Lower leg skin (tissue), 4 donors: ENCODE measurements at places on chromosomes 4 and X. TPM values are rescaled to one million over a fixed set of nuclear protein-coding genes. Genes with fewer than 3 reads are reported as not detected.

DNA sequence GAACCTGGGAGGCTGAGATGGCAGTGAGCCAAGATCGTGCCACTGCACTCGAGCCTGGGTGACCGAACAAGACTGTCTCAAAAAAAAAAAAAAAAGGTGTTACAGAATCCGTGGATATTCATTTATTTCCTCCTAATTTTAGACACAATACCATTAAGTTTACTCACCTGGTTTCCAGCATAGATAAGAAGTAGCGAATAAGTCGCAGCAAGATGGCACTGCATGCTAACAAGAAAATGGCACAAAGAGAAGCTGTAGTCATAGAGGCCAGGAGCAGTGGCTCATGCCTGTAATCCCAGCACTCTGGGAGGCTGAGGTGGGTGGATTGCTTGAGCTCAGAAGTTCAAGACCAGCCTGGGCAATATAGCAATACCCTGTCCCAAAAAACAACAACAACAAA, 17.0 kb upstream of the MOB1B start:
- DNase-seq, result no peak

DNA sequence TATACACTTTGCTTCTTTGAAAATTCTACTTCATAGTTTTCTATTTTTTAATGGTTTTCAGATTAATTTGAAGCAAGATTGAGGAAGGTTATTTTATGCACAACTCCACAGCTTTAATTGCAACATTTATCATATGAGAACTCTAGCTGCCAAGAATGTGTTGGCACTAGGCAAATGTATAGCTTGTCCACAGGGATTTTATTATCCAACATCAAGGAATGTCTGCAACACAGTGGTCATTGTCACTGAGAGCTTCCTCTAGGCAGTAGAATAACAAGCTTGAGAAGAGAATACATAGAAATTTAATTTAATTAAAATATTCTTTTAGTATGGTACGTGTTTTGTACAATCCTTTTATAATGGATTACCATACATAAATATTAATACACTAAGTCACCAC, 1600.8 kb downstream of the ARAP2 start:
- no peak for DNase-seq

- no peak for DNase-seq
These were observed 1597.1 kb downstream of the ADGRL3 start for GRCh38 chr4:62797221-62797620.

GRCh38 chrX:119288890-119289393, 52.9 kb downstream of the PGRMC1 start:
- no peak for DNase-seq

DNA sequence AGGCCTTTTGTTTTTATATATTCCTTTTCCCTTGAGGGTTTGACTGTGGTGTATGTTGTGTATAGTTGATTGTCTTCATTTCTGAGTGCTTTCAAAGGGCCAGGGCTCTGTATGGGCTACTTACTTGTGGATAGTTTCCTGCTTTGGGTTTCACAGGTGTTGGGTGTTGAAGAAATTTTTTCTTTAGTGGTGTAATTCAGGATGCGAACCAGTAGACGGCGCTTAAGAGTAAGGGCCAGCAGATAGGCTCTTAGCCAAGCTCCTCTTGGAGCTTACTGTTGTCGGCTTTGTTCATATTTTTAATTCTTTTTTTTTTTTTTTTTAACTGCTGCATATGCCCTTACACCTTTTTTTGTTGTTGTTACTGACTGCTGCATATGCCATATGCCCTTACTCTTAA, 276.3 kb upstream of the GALNT7 start:
- no peak for DNase-seq

- DNase-seq, result no peak
These were observed 1049.2 kb upstream of the INTU start for GRCh38 chr4:126583509-126583908.

- no peak for DNase-seq
These were observed 5.6 kb upstream of the FAM200B start for GRCh38 chr4:15676039-15676438.

DNA sequence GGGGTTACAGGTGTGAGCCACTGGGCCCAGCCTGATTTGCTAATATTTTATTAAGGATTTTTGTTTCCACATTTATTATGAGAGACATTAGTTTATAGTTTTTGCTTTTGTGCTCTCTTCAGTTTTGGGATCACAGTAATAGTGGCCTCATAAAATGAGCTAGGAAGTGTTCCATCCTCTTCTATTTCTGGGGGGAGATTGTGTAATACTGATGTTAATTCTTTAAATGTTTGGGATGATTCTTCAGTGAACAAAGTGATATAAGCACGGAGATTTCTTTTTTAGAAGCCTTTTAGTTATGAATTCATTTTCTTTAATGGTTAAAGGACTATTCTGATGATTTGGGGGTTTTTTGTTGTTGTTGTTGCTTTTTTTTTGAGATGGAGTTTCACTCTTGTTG, 41.3 kb downstream of the RBMX start:
- no peak for DNase-seq

SPOCK3 gene
- total RNA-seq, result not detected

STATH gene
- total RNA-seq, result not detected
